T-helper 2 cell (primary cell): ENCODE measurements at places on chromosomes 16 and 17.
A peak's percentile ranks its signal among the peaks of the same experiment; 100 is the strongest.

- DNase-seq: no peak
Measured at GRCh38 chr16:15601212-15601879, 41.6 kb downstream of the MARF1 start.

GRCh38 chr17:44084131-44084538 lies 13.6 kb downstream of the G6PC3 start:
- DNase-seq: peak; percentile 16

- DNase-seq: no peak
Measured at GRCh38 chr17:21361020-21361809, 14.9 kb upstream of the KCNJ12 start.

- no peak for DNase-seq
Measured at GRCh38 chr16:72415379-72415778, 243.4 kb upstream of the PMFBP1 start.

GRCh38 chr17:71117466-71117865 lies 948.1 kb downstream of the KCNJ2 start:
- DNase-seq: no peak

GRCh38 chr16:89955001-89955685 lies 6.6 kb downstream of the DEF8 start:
- no peak for DNase-seq

DNA sequence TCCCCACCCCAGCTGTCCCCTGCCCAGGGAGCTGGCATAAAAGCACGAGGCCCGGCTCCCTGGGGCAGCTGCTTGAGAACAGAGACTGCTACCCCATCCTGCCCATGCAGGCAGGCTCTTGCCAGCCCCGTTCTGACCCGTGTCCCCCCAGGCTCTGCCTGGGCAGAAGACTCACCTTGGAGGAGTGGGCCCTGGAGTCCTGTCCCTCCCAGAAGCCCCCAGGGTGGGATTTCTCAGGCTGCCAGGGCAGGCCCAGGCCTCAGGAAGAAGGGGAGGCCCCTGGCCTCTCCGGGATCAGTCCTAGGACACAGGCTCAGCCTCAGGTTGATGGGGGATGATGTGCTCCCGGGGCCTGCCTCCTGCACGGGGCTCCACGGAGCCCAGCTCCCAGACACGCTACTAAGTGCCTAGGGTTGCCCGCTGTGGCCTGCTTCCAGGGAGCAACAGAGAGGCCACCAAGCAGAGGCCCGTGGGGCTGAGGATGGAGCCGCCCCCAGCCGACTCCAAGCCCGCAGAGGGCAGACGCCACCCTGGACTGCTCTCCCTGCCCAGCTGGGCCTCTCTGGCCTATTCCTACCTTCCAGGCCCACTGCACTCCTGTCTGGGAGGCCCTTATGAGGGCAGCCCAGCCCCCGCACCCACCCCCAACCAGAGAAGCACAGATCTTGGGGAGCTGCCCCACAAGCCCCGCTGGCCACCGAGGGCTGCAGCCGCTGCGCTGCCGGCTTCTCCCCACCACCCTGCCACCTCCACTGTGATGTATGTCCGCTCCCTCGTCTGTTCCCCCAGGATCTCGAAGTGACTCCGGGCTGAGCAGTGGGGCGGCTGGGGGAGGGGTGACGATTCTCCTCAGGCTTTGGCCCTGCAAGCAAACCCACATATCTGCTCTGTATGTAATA lies 1.7 kb downstream of the NME3 start:
- no peak for DNase-seq

DNA sequence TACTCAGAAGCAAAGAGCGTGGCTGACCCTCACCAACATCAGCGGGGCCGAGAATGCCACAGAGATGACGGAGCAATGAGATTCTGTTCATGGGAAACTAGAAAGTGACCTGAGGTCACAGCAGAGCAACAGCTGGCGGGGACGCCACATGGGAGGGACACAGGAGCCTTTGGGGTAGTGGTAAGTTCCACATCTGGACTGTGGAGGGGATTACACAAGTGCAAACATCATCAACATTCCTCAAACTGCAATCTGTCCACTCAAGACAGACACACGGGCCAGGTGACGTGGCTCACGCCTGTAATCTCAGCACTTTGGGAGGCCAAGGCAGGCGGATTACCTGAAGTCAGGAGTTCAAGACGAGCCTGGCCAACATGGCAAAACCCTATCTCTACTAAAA lies 11.2 kb downstream of the HAGH start:
- DNase-seq: no peak

GRCh38 chr17:179781-180380 lies 1.6 kb downstream of the DOC2B start:
- no peak for DNase-seq

- DNase-seq: no peak
Measured at GRCh38 chr16:61547626-61548025, 488.6 kb downstream of the CDH8 start.

DNA sequence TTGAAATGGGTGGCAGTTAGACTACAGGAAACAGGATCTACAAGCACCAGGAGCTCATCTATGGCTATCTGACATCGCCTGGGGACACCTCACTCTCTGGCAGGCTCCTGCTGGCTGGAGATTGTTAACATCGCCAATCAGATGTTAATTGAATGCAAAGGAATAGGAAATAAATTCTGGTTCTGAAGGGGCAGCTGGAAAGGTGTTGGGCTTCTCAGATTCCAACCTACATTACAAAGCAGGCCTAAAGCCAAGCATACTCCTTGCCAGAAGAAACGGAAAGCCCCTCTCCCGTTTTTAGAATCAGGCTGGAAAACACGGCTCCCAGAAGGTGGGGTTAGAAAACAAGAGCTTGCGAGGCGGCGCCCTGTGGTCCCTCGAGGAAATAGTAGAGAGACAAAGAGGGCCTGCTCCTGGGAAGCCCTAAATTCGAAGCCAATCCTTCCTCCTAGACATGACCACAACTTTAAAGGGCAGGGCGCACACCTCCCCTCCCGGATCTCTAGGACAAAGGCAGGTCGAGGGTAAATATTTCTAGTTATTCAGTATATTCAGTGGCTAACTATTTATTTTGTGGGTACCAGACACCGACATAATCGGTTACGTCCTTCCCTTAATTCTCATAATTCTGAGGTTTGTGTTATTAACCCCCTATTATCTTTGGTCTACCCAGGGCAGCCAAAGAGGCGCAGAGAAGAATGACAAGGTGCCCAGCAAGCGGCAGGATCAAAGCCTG lies 763 bp upstream of the TOM1L1 start:
- DNase-seq: no peak

GRCh38 chr17:32783602-32784001 lies 93.3 kb downstream of the MYO1D start:
- peak; percentile 17 for DNase-seq

DNA sequence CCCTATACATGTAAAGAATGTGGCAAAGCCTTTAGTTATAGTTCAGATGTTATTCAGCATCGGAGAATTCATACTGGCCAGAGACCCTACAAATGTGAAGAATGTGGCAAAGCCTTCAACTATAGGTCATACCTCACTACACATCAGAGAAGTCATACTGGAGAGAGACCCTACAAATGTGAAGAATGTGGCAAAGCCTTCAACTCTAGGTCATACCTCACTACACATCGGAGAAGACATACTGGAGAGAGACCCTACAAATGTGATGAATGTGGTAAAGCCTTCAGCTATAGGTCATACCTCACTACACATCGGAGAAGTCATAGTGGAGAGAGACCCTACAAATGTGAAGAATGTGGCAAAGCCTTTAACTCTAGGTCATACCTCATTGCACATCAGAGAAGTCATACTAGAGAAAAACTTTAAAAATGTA lies 42.5 kb downstream of the ZNF267 start:
- DNase-seq: peak; percentile 12

GRCh38 chr16:79247386-79247785 lies 353.2 kb downstream of the MAF start:
- DNase-seq: no peak

- no peak for DNase-seq
Measured at GRCh38 chr17:82780971-82781893, 29.4 kb downstream of the TBCD start.

- no peak for DNase-seq
Measured at GRCh38 chr17:38748149-38748891, at the start of gene PCGF2. Gene PCGF2 (minus strand): TSS chr17:38748336. CDS start chr17:38740402, 7,934 bp downstream.

- no peak for DNase-seq
Measured at GRCh38 chr17:75242461-75243042, 18.9 kb downstream of the GGA3 start.

- no peak for DNase-seq
Measured at GRCh38 chr17:78822552-78822951, 18.1 kb downstream of the USP36 start.

GRCh38 chr16:77896415-77897128 lies 108.2 kb downstream of the VAT1L start:
- no peak for DNase-seq

DNA sequence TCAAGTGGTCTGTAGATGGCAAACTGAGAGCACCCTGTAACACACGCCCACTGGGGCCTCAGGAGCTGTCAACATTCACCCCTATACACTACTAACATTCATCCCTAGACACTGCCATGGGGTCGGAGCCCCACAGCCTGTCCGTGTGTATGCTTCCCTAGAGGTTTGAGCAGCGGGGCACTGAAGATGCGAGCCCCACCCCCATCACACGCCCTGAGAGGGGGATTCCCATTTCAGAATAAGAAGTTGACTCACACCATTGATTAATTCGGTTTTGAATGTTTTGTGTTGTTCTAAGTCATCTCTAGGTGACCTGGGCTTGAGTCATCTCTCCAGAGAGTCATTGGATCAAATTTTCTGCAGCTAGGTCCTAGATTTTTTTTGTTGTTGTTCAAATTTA lies 37.3 kb upstream of the MMD start:
- no peak for DNase-seq

DNA sequence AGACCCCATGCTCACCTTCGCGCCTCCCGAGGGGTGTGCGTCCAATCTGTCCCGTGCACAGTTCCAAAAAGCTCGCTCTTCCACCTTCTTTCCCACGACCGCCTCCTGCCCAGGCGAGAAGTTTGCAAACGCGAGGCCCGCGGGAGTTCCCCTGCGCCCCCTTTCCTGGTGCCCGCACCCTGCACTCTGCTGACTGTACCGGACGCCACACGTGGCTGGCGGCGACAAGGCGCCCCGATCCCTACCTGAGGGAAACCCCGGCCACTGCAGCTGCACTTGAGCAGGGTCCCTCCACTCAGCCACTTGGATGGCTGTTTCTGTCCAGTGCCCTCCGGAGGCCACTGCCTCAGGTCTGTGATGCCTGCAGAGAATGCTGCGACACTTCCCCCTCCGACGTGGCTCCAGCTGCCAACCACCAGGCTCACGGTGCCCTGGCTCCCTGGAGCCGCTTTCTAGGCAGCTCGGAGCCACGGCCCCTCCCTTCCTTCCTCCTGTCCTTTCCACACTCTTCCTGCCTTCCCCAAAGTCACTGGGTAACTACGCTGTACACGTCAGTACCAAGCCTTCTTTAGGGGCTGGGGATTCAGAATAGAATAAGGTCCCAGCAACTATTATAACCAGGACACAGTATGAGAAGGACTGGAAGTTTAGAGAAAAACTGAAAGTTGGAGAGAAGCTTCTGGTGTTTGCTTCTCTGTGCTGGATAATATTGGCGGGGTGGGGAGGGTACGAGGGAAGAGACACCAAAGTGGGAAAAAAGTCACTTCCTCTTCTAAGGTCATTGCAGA lies at the start of gene MLKL:
Gene MLKL (minus strand): TSS at position 425 of the 788 bp plus-strand sequence. CDS start 5,105 bp downstream, outside the sequence.
- peak; percentile 34 for DNase-seq

GRCh38 chr17:45784293-45784740 lies at the start of gene CRHR1:
Gene CRHR1 (plus strand): TSS chr17:45784320. CDS start chr17:45784545, 225 bp downstream.
- DNase-seq: no peak

- DNase-seq: no peak
Measured at GRCh38 chr17:55116440-55116914, 147.9 kb downstream of the STXBP4 start.

- DNase-seq: no peak
Measured at GRCh38 chr17:39549747-39550573, 57.8 kb downstream of the NEUROD2 start.

DNA sequence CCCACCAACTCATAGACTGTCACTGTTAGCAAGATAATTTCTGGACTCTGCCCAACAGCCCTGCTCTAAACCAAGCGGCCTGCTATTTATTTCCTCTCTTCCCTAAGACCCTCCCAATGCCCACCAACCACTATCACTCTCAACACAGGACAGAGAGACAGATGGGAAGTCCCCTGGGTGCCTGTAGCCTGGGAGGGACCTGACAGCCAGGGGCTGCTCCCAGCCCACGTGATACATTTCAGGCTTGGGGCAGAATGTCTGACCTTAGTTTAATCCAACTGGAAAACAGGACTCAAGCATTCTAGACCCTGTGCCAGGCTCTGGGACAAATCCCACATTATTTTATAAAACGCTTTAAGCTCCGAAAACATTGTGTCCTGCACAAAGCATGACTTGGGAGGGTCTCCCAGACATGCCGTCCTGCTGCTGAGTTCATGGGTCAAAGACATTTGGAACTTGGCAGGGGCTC lies 23.6 kb downstream of the XYLT1 start:
- DNase-seq: no peak

- no peak for DNase-seq
Measured at GRCh38 chr17:66654106-66654740, 180.7 kb upstream of the CACNG5 start.

DNA sequence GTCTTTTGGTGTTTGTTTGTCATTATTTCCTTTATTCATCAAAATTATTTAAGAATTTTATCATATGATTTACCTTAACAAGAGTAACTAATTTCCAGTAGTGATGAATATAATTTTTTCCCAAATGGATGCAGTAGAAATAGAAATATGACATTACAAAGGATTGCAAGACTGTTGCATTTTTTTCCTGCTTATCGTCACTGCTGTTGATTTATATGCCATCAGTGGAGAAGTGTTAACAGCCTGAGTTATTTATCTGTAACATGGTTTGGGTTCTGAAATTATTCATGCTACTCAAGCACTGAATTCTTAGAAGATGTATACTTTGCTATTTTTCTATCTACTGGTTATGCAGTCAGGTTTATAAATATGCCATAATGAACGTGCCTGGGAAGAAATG lies 68.6 kb downstream of the TMEM100 start:
- DNase-seq: no peak

DNA sequence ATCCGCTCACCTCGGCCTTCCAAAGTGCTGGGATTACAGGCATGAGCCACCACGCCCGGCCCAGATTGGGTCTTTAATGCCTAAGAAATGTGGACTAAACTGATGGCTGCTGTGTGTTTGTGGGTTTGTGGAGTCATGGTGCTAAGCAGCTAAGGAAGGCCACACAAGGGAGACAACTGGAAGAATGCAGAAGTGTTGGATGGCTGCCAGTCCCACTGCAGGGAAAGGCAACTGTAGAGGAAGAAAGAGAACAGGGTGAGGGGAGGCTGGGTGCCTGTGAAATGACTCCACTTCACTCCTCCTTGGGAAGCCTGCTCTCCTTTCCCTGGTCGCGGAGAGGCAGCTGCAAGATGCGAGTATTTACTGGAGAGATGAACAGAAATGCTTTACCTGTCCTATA lies 23.5 kb upstream of the SIAH1 start:
- DNase-seq: no peak

GRCh38 chr17:31444026-31444425 lies 52.6 kb downstream of the RAB11FIP4 start:
- no peak for DNase-seq

DNA sequence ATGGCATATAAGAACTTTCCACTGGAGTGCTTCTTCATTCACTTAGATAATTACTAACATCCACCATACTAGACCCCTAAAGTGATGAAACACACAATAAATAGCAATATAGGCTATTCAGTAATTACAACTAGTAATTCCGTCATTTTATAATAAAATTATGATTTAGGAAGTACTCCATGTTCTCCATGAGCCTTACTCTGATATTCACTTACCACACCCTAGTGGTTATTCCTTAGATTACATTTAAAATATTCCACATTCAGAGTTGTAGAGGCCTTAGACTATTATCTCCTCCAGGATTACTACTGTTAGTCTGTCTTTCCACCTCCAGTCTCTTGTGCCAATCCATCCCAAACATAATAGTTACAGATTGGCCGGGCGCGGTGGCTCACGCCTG lies 62.4 kb downstream of the STH start:
- no peak for DNase-seq
